ENCODE measurements at places on chromosomes 2 and 18.

GRCh38 chr2:150978053-150978452, 283.6 kb downstream of the RBM43 start:
- DNase-seq: no peak

DNA sequence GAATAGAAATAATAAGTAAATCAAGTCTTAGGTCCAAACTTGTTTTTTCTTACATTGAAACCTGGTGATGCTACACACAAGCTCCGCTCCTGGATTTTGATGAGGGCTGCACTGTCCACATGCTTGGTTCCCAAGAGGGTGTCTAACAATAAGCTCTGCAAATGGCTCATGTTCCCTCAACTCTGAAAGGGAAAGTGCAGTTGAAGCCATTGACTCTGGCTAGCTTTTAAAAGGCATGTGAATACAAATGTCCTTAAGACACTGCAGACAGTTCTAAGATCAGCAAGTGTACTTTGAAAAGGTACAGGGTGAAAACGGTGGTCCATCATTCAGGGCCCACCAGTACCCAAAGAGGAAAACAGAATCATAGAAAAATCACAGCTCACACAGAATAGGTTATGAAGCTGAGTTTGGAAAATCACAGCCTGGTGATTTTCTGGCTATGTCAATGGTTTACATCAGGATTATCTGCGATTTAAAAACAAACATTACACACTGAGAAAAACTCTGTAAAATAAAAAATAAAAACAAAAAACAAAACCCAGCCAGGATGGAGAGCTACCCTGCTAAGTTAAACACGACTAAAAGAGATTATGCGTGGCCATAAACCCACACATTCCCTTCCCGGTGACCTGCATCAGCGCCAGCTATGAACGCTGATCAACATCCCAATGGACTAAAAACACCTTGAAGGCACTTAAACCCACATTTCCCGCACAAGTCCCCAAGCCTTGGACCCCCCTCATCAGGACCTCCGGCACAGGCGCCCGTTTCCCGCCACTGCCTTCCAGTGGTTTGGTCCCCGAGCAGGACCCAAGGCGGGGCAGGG, 554 bp downstream of the PFN4 start:
- no peak for DNase-seq

- DNase-seq: no peak
Measured at GRCh38 chr2:217837530-217837929, 165.3 kb downstream of the TNS1 start.

DNA sequence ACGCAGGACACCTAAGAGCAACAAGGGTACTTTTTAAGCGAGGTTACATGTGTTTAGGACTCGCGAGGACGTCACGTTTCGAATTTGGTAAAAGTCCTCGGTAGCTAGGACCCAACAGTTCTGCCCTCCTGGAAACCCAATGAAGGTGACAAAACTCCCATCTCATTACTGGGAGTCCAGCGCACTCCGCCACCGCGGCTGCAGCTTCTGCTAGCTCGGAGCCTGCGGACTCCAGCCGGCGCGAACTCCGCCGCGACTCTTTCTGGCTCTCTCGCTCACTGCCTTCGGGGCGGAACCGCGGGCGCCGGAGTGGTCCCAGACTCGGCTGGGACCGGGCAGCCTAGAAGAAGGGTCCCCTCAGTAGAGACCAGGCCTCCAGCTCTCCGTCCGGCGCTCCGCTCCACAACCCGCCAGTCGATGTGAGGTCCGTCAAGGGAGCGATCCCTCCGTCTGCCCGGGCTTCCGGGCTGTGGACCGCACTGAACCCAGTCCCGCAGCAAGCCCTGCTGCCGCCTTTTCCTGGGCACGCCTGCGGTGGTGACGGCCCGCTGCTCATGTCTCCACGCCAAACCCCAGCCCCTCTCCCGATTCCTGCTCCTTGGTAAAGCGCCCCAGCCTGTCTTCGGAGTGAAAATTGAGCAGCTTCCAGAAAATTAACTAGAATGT, 3.0 kb upstream of the OSR1 start:
- no peak for DNase-seq

GRCh38 chr2:238911376-238912227, 63.7 kb downstream of the TWIST2 start:
- no peak for DNase-seq
